ENCODE measurements at places on chromosomes 12 and 14.

DNA sequence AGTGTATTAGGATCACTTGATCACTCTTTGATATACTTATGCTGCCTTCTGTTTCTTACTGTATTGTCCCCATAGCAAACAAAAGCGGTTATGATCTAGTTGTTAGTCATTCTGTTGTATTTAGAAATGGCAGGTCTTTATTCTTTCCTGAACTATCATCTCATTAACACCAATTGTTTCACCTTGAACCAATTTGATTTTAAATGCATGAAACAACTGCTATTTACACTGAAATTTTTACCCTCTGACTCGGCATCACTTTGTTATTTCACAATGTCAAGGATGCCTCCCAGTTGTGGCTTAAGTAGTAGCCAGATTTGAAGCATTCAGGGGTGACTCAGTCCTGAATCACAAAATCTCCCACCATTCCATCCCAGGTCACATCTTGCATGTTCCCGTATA lies 303.5 kb downstream of the EGLN3 start:
- no peak for DNase-seq

GRCh38 chr12:111616177-111616623 lies 17.1 kb upstream of the ATXN2 start:
- no peak for DNase-seq

DNA sequence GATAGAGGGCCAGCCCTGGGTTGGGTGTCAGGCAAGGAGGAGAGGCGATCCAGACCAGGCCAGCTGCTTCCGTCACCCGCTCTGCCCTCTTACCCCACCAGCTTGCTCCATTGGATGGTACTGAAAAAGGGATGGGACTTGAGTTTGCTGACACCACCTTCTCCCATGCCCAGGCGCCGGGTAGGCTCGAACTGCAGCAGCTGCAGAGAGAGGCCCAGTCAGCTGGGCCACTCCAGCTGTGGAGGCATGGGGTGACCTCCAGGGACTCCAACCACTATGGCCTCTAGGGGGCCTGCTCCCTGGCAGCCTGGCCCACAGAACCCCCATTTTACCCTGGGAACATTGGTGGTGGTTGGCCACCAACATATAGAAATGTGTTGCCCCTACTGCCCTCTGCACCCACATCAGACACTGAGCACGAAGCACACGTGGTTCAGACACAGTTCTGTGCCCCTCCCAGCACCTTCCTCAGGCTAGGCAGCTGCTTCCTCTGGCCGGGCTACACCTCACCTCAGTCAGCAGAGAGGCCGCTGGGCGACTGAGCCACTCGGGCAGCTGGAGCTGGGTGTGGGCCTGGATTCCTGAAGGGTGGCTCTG lies 16.0 kb downstream of the RPS6KL1 start:
- no peak for DNase-seq

- DNase-seq = no peak
These were observed 309.7 kb downstream of the TMEM132D start for GRCh38 chr12:129594098-129594497.

GRCh38 chr12:27431185-27431584 lies 15.4 kb upstream of the SMCO2 start:
- DNase-seq = no peak

DNA sequence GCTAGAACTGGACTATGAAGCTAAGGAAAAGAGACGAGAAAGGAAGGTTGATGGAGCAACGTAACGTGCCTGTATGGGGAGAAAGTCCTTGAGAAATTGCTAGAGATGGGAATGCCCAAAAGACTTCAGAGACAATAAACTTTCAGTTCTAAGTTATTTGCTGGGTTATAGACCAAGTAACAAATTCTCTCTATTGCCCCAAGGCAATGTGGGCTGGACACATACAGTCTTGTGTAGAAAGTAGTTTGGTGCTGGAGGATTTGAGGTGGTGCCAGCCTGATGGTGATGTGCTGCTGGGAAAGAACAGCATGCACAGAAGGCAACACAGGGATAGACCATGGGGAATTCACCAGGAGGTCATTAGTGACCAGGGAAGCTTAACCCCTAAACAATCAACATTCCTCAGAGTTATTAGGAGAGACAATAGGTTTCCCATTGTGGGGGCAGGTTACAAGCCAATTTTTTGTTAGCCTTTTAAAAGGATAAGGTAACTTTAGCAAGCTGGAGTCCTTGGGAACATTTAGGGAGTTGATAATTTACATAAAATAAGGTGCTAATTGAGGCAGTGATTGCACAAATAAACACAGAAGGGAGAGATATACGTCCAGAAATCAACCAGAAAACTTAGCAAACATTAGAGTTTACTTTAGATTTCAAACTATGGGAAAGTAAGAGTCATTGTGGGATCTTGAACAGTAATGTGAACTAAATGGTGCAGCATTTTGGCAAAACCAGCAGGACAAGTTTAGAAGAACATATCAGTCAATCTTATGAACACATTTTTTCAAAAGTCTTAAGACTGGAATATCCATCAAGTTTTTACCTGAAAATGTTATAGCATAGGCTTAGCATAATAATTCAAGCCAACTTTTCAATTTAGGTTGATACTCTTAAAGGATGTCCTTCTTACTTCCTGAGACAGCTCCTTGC lies 61.4 kb downstream of the LMNTD1 start:
- no peak for DNase-seq

- DNase-seq = no peak
These were observed 146.4 kb downstream of the FOXN3 start for GRCh38 chr14:89270439-89271227.

- DNase-seq = no peak
These were observed 39.0 kb downstream of the ACTN1 start for GRCh38 chr14:68939893-68940613.

GRCh38 chr14:65618996-65619395 lies 206.5 kb downstream of the FUT8 start:
- DNase-seq = no peak

GRCh38 chr14:100441271-100441947 lies 118.3 kb downstream of the SLC25A47 start:
- no peak for DNase-seq

DNA sequence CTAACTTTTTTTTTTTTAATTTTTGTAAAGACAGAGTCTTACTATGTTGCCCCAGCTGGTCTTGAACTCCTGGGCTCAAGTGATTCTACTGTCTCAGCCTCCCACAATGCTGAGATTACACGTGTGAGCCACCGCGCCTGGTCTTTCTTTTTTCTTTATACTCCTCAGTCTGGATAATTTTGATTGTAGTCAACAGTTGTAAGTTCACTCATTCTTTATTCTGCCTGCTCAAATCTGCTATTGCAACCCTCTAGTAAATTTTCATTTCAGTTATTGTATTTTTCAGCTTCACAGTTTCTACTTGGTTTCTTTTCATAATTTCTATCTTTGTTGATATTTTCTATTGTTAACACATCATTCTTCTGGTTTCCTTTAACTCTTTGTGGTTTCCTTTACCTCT lies 5.8 kb upstream of the MIS18BP1 start:
- no peak for DNase-seq

GRCh38 chr14:33636716-33637115 lies 314.2 kb downstream of the EGLN3 start:
- DNase-seq = no peak

GRCh38 chr12:33265033-33265731 lies 174.4 kb downstream of the SYT10 start:
- DNase-seq = no peak

GRCh38 chr12:113625499-113625898 lies 153.8 kb upstream of the LHX5 start:
- DNase-seq = no peak

GRCh38 chr12:105580821-105581352 lies 250.4 kb downstream of the C12orf75 start:
- no peak for DNase-seq

DNA sequence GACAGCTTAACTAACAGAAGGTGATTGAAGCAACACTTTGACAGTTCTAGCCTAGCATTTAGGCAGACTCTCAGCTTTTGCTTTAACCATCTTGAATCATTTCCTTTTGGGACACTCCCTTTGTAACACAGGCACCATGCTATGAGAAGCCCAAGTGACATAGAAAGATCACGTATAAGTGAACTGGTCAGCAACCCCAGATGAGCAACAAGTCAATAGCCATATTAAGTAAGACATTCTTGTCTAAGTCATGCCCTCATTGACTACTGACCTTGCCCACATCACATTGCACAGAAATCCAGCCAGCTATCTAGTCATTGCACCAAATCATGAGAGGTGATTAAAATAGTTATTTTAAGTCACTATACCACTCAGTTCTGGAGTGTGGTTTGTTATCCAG lies 476.8 kb downstream of the TRHDE start:
- DNase-seq = no peak

DNA sequence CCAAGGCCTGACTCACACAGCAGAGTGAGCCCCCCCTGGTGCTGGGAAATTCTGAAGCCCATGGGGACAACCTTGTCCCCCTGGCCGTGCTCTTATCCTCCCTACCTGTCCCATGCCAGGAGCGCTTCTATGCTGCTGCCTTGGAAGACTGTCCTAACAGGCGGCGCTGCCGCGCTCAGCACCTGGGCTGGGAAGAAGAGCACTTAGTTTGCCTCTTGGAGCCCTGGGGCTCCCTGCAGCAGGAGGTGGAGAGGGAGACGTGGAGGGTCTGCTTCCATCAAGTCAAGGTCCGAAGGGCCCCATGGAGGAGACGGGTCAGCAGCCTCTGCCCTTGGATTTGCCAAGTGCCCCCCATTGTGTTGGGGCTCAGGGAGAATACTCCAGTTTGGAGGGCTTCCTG lies 300.5 kb downstream of the CACNA1C start:
- DNase-seq = no peak

All from stimulated activated CD8-positive, alpha-beta memory T cell treated with anti-CD3 and anti-CD28 coated beads, Interleukin-7, amount 100 ng/mL, for 24 hours (primary cell).